ENCODE measurements at places on chromosomes 12 and 14.
A peak's percentile ranks its signal among the peaks of the same experiment; 100 is the strongest.

DNA sequence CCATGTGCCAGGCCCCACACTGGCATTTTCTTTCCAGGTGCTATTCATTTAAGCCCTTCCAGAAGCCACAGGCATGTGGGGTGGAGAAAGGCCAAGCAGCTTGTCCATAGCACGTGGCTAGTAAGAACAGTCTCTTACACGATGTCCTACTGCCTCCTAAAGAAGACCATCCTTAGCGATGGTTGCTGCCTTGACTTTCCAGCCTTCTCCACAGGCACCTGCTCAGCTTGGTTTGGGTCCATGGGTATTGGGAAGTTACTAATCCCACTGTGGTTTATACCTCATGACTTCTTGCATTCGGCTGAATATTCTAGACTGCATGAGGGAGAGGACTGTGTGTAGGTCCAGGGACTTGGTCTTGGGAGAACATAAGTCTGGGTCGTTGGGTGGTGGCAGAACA is 49.2 kb downstream of the NINJ2 start:
- no peak for DNase-seq

DNA sequence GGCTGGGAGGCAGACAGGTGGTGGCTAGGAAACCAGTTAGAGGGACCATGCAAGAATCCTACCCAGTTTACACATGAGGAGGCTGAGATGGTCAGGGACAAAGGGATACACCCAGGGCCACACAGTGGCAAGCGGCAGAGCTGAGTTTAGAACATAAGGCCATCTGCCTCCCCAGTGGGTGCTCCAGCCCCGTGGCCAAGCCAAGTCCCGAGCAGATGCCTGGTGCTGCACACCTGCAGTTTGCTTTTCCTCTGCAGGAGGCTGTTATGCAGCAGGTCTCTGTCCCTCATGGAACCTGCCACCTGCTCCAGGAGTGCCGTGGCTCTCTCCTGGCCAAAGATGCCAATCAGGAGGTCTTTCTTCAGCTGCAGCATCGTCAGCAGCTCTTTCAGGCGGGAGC is 70.8 kb downstream of the SYNE3 start:
- no peak for DNase-seq

DNA sequence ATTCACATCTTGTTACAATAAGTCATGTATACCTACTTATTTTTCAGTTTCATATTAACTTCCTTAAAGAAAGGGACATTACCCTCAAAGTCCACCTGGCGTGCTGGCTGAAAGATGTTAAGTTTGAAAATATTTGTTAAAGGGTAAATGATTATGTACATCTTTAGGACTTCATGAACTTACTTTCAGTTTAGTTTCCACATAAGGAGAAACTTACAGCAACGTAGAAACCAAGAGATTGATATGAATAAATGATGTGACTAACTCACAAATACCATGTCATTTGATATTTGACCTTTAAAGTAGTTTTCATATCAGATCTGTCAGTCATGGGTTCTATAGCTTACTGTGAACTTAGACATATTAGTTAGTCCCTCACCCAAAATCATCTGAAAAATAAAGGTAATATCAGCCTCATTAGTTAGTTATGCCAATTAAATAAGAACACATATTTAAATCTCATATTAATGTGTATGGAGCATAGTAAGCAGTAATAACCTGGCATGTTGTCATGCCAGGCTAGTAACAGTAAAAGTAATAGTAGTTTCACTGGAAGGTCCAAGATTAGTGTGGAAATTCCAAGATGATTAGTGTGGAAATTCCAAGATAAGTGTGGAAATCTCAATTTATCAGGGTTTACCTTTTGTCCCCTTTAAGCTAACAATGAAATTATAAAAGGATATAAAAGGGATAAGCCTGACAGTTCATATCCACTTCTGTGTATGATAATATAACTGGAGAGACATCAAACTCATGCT is 1.9 kb upstream of the CLEC2D start:
- DNase-seq, result no peak

GRCh38 chr12:118035190-118036041 is 18.9 kb downstream of the RFC5 start:
- peak; percentile 48 for DNase-seq

DNA sequence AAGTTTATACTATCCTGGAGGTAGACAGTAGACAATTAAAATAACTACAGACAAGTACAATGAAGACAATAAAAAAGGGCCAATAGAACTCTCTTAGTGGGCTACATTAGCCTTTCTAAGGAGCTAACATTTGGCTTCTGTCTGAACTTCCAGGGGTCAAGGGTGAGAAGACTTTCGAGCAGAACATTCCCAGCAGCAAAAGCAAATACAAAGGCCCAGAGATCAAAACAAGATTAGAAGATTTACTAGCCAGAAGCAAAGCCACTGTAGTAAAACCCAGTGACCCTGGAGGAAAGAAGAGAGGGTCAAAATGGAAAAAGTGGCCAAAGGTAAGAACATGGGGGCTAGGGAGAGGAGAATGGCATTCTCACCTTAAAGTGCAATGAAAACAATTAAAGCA is 63.2 kb downstream of the ATP2B1 start:
- DNase-seq, result no peak

GRCh38 chr14:58724206-58724605 is 86.4 kb downstream of the DACT1 start:
- DNase-seq, result no peak

DNA sequence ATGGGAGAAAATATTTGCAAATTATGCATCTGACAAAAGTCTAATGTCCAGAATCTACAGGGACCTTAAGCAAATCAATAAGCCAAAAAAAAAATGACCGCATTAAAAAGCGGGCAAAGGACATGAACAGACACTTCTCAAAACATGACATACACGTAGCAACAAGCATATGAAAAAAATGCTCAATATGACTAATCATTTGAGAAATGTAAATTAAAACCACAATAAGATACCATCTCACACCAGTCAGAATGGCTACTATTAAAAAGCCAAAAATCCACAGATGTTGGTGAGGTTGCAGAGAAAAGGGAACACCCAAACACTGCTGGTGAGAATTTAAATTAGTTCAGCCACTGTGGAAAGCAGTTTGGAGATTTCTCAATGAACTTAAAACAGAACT is 16.1 kb downstream of the PAWR start:
- DNase-seq, result peak; percentile 55

GRCh38 chr12:13222076-13222475 is 25.6 kb downstream of the EMP1 start:
- no peak for DNase-seq

DNA sequence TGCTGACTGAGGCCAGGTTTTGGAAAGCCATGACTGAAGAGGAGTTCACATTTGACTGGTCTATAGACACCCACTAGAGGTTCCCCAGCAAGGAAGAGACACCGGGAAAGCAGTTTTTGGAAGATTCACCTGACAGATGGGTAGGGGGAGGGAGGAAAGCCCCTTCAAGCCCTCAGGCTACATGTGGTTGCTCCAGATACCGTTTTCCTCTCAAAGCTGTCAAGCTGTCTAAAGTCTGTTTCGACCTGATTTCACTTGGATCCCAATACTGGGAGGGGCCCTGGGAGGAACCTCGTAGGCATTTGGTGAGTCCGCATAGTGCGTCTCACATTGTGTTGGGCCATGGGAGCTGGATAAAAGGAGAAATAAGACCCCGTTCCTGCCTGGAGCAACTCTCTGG is 1.7 kb upstream of the LRP1 start:
- no peak for DNase-seq

GRCh38 chr12:24473097-24473496 is 475.8 kb downstream of the BCAT1 start:
- DNase-seq, result no peak

DNA sequence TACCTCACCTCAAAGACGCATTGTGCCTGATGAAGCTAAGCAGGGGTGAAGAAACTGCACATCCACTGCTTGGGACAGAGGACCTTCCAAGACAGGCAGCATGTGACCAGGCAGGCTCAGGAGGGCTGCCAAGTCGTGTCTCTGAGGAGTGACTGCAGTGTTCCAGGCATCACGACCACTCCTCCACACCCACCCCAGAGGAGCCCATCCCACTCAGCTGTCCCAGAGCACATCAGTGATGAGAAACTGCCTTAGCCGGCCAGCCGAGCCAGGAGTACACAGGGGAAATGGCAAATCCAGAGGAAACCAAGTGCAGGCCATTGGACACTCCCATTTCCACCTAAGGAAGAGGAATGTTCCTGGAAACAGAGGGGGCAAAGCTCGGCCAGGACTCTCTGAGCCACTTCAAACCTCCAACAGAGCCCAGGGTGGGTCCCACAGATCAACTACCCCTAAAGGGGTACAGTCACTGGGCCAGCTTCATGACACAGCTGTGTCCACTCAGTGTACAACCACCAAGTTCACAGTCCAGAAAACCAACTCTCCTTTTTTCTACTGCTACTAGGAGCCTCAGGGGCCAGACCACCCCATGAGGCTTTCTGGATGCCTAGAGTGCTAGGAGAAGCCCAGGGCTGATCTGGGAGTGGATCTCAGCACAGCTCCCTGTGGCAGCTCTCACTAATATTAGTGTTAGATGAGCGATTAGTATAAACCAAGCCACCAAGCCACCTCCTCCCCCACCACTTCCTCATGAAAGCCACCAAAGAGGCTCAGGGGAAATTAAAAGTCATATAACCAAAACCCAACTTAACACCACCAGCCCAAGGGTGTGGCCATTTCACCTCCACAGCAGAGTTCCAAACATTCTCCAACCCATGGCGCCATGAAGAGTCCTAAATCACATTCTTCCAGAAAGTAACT is 15.4 kb downstream of the PXN start:
- no peak for DNase-seq

- DNase-seq, result no peak
These were observed 56.0 kb downstream of the SYNE2 start for GRCh38 chr14:63908667-63909264.

DNA sequence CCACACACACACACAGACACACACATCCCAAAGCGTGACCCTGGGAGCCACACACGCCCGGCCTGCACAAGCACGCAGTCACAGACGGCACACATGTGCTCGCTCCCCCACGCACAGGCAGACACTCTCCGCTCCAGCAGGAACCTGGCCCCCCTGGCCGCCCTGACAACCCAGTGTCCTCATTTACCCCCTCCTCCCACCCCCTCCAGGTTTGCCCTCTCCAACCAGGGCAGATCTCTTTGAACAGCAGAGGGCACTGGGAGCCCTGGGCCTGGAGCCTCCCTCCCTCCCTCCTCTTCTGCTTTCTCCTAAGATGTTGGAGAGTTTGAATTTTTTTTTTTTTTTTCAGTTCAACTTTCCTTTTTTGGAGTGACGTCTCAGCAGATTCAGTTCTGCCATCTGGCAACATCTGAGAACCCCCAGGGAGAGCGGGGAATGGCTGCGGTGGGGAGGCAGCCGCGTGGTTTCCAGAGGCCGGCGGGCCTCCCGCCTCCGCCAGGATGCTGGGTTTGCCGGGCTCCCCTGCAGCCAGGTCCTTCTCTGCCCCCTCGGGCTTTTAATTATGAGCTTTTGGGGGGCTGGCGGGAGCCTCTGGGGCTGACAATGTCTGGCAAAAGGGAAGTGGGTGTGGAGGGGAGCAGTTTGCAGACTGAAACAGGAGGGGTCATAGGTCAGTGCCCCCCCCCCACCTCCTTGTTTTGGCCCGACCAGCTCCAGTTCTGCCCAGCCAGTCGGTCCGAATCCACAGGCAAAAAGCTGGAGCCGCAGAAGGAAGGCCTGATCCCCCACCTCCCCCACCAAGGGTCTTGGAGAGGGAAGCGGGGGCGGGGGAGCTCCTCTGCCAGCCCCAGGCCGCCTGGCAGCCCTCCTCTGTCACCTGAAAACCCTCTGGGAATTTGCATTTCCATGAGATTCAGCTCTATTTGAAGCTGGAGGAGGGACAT is 1.3 kb upstream of the NCOR2 start:
- DNase-seq, result peak; percentile 20

GRCh38 chr12:128068211-128068610 is 198.8 kb upstream of the TMEM132C start:
- no peak for DNase-seq

DNA sequence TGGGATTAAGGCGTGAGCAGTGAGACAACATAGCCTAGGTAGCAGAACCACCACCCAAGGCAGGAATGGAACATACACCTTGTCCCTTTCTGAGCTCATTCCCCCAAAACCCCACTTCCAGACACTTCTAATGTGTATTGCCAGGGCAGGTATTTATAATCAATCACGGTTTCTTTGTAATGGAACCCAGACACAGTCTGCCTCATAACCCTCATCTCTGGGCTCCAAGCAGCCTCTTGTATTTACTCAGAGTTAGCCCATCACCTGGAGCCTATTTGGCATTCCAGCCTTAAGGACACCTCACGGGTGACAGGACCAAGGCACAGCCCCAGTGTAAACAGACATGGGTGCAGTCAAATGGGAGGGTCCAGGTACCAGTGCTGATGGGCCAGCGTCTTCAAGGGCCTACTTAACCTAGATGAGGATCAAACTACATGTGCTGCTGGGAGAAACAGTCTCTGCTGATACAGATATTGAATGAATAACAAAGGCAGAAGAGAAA is 2.5 kb upstream of the HIGD1C start:
- DNase-seq, result no peak

- no peak for DNase-seq
These were observed 71.7 kb downstream of the HMGA2 start for GRCh38 chr12:65895759-65896656.

GRCh38 chr12:124216966-124217365 is 77.9 kb upstream of the RFLNA start:
- no peak for DNase-seq

GRCh38 chr12:107493135-107493494 is 192.5 kb upstream of the PWP1 start:
- DNase-seq, result no peak

GRCh38 chr12:52720365-52720886 is 17.1 kb upstream of the KRT77 start:
- peak; percentile 15 for DNase-seq

DNA sequence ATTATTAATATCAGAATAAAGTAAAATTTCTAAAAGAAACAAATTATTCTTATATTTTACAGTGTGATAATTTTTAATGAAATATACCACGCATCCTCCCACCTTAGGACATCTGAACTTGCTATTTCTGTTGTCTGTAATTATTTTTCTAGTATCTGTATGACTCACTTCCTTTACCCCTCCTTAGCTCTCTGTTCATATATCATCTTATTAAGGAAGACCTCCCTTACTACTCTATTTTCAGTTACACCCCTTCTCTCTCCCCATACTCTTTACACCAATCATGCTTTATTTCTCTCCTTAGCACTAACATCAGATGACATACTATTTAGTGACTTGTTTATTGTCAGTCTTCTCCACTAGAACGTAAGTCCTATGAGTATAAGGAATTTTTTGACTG is 34.2 kb upstream of the C12orf50 start:
- DNase-seq, result no peak

GRCh38 chr14:61939776-61940175 is 177.6 kb downstream of the SNAPC1 start:
- DNase-seq, result no peak

- no peak for DNase-seq
These were observed 6.8 kb downstream of the SRSF5 start for GRCh38 chr14:69773571-69774276.

DNA sequence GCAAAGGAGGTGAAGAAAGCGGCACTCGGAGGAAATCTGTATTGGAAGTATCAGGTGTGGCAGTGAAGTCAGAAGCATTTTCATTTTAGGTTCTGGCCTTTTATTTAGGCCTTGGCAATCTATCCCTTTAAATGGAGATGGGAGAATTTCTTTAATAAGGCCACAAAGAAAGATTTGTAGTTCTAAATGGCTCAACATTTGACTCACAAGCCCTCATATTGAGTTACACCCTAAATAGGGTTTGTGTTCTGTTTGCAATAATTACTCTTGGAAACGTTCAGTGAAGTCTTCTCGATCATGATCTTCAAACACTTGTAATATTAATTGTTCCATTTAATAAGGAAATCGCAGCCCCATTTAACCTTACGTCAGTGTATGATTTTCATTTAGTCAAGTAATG is 25.3 kb upstream of the TMEM260 start:
- no peak for DNase-seq
